ENCODE measurements at places on chromosomes 3 and 15.

GRCh38 chr15:63040954-63041353, 1.6 kb upstream of the TPM1 start:
- no peak for DNase-seq

- DNase-seq = no peak
Measured at GRCh38 chr3:67433109-67433508, 221.3 kb downstream of the SUCLG2 start.

DNA sequence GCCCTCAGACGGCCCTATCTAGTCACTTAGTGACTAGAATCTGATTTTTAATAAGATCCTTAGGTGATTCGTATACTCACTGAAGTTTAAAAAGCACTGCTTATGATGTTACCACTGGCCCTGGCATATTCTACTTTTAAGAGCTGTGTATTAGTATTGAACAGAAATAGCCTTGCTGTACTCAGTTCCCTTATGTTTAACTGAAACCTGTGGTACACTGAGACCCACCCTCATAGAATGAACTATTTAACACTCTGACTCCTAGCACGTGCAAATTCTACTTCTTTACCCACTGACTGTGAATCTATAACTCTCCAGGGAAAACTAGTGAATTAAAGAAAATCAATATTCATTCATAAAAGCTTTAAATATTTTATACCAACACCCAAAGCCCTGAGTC, 108.9 kb downstream of the CCNL1 start:
- DNase-seq = no peak

DNA sequence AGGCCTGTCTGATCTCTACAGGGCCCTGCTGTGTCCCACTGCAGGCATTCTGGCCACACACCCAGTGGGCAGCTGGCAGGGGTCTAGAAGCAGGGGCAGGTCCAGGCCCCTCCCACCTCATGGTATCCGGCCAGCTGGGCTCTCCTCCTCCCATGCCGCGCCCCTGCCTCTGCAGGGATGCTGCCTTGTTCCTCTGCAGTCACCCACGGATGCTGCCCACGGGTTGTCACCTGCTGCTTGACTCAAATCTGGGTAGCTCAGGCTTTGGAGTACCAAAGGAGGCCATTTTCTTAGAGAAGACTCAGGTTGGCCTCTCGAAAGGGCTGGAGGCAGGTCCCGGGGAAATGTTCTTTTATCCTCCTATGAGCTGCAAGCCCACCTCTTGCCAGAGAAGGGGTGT, 25.0 kb downstream of the EFCAB12 start:
- no peak for DNase-seq

- DNase-seq = no peak
Measured at GRCh38 chr3:179794355-179794754, 141.5 kb downstream of the USP13 start.

- DNase-seq = no peak
Measured at GRCh38 chr15:85563328-85563727, 182.9 kb downstream of the AKAP13 start.

DNA sequence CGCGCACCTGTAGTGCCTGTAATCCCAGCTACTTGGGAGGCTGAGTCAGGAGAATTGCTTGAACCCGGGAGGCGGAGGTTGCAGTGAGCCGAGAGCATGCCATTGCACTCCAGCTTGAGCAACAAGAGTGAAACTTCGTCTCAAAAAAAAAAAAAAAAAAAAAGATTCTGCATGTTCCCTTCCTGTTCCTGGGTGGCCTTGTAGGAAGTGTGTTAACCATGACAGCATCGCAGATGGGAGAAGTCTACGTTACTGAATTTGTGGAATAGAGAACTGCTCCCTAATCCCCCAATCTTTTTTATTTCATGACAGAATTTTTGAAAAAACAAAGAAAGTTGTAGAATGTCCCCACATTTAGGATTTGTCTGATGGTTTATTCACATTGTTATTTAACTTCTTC, 45.4 kb downstream of the FOXL2 start:
- DNase-seq = no peak

DNA sequence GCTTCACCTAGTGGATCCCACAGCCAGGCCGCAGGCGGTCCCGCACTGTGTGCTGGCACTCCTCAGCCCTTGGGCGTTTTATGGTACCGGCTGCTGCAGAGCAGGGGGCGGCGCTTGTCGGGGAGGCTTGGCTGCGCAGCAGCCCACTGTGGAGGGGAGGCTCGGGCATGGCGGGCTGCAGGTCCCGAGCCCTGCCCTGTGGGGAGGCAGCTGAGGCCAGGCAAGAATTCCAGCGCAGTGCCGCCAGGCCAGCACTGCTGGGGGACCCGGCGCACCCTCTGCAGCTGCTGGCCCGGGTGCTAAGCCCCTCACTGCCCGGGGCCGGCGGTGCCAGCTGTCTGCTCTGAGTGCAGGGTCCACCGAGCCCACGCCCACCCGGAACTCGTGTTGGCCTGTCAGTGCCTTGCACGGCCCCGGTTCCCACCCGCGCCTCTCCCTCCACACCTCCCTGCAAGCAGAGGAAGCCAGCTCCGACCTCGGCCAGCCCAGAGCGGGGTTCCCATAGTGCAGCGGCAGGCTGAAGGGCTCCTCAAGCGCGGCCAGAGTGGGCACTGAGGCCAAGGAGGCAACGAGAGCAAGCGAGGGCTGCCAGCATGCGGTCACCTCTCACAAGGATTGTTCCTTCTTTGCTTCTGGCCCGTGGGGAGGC, 435.0 kb upstream of the ATP10A start:
- no peak for DNase-seq

DNA sequence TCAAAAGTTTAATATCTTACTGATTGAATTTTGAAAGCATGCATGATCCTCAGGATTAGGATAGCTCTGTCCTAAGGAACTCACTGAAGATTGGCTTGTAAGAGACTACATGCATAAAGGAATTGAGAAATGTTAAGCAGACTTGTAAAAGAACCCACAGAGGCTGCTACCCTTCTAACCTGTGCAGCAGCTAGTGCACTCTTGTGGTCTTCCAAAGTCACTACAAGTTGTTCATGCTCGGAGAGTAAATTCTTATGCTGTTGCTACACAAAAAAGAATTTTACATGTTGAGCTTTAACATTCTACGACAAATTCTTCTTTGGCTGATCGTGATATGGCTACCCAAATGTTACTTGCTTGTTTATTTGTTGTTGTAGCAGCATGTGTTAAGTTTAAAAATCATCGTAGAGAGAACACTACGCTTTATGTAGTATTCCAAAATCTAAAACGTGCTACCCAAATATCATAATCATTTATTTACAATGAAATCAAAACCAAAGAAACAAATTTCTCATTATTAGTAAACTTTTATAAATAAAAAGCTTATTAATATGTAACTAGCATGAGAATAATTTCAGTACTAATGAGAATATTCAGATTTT, 55.0 kb downstream of the GOLIM4 start:
- no peak for DNase-seq

GRCh38 chr3:197730200-197730599, 6.5 kb downstream of the RUBCN start:
- no peak for DNase-seq

- peak; percentile 81 for DNase-seq
Measured at GRCh38 chr3:63911873-63912767, at the start of gene SCAANT1. Gene SCAANT1 (minus strand): TSS chr3:63912383.

GRCh38 chr3:15501126-15501525, 20.4 kb downstream of the COLQ start:
- DNase-seq = no peak

- DNase-seq = no peak
Measured at GRCh38 chr15:62469874-62470688, 305.0 kb upstream of the C2CD4B start.

DNA sequence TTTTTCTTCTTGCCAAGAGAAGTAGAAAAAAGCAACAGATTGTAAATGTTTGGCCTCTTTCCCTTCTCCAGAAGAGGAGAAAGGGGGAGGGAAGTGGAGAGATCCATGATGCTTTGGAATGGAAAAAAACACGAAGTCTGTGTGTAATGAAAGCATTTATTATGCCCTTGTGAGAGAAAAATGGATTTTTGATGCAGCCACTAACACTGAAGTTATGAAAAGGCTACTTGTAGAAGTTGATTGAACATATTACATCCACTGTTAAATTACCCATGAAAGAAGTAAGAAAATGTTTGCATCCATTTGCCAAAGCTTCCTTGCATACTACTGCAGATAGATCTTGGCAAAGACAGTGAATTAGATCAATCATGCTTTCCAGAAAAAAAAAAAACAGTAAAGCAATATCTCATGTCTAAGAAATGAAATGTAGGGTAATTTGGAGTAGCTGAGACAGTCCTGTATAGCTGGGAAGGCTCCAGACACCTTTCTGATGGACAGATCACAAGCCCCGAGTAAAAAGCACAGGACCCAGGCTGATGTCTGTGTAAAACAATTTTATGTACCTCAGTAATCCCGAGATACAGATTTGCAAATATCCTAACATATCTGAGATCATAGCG, 295.5 kb downstream of the PLOD2 start:
- DNase-seq = no peak

DNA sequence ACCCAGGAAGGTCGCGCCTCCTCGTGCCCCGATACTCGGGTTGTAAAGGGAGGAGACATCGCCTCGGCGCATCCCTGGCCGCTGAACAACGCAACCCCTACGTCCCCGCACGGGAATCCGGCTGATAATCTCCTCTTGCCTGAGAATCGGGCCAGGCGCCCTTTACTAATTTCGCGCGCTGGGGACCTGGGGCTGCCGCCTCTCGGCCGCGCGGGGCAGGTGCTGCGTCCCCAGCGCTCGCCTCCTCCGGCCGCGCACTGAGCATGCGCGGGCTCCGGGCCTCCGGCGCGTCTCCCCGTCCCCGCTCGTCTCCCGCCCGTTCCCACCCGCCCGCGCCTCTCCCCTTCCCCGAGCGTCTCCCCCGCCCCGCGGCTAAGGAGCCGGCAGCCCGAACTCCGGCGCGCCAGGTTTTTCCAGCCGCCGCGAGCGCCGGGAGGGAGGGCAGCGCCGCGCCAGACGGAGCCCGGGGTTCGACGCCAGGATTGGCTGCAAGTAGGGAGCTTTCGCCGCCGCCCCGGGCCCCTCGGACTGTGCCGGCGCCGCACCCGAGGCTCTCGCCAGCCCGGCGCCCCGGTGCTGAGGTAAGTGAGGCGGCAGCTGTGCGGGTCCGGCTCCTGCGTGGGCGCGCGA, at the start of gene CNTN4:
CNTN4 (plus strand) TSS at position 469 of the 630 bp plus-strand sequence.
- no peak for DNase-seq

DNA sequence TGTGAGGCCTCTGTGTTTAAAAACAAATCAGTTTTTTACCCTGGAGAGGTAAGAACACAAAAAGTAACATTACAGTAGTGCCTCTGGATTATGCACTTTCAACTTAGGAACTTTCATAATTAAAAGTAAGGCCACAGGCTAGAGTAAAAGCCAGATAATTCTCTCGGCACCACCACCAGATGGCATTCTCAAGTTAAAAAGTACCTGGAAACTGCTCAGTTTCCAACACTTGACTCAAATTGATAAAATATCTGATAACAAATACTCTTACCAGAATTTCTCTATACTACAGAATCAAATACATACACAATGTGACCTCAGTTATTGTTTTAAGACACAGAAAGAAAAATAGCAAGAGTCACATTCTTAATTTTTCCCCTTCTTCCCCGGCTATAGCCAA, 19.9 kb downstream of the SPICE1 start:
- DNase-seq = no peak
